ENCODE measurements at places on chromosomes 12 and 14.
A peak's percentile ranks its signal among the peaks of the same experiment; 100 is the strongest.

DNA sequence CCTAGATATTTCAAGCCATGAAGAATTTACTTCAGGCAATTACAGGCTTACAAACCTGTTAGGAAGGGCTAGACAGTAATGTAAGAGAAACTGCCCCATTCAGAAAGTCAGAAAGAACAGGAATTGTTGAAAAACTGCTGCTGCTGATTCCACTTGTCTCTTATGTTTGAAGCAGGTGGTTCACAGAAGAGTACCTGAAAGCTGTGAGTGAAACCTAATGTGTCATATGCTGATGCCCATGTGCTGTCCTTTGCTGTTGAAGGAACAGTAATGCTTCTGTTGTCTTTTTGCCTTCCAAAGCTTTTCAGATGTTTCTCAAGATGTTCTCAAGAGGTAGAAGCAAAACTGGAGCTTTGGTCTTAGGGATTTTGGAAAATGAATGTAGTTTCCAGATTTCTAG is 39.0 kb downstream of the MNAT1 start:
- no peak for DNase-seq

DNA sequence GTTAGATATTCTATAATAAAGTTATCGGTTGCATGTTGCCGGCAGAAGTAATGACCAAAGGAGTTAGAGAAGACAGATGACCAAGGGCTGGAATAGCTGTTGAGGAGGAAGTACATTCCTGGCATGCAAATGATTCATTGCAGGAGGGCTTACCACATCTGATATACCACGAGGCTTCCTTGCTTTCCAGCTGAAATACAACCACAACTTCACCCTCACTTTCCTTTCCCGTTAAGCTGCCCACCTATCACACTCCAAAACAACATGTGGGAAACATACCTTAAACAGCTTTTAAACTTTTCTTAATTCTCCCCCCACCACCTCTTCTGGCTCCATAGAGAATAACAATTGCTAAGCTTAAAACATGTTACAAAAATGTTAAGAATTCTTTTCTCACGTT is 594.1 kb downstream of the NRXN3 start:
- no peak for DNase-seq

DNA sequence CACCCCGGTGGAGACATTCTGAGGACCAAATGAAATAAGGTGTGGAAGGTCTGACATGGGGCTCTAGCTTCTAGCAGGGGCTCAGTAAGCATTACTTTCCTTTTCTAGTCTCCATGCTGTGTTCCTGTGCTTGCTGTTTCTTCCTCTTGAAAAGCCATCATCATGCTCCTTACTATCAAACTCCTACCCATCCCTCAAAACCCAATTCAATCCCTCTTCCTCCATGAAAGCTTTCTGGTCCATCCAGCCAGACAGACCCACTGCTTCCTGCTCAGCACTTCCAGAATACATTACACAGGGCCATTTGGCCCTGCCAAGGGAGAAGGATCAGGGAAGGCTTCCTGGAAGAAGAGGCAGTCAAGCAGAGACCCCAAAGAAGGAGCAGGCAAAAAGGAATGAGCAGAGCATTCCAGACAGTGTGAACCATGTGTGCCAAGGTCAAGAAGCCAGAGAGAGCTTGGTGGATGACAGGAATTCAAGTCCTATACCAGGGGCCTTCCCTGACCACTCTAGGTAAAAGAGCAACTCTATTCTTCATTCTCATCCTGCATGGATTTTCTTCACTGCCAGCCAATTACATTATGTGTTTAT is 59.5 kb downstream of the NUAK1 start:
- no peak for DNase-seq

DNA sequence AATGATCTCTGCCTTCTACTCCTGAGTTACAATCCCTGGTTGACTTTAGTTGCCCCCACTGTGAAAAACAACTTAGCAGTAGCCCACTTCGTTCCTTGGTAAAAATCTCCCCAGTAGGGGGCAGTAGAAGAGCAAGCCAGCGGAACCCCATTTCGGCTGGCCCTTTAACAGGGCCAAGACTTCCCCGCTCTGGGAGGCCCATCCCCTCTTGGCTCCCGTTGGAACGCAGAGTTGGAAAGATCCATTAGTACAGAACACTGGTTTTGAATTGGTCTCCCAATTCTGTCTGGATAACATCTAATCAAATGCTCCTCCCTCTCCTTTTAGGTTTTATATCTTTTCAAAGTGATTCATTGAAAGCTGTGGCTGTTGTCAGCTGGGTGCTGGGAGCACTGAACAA is 1133.3 kb downstream of the BCL11B start:
- peak; percentile 4 for DNase-seq

- no peak for DNase-seq
These were observed 61.1 kb downstream of the RPS6KA5 start for GRCh38 chr14:90999299-90999698.

DNA sequence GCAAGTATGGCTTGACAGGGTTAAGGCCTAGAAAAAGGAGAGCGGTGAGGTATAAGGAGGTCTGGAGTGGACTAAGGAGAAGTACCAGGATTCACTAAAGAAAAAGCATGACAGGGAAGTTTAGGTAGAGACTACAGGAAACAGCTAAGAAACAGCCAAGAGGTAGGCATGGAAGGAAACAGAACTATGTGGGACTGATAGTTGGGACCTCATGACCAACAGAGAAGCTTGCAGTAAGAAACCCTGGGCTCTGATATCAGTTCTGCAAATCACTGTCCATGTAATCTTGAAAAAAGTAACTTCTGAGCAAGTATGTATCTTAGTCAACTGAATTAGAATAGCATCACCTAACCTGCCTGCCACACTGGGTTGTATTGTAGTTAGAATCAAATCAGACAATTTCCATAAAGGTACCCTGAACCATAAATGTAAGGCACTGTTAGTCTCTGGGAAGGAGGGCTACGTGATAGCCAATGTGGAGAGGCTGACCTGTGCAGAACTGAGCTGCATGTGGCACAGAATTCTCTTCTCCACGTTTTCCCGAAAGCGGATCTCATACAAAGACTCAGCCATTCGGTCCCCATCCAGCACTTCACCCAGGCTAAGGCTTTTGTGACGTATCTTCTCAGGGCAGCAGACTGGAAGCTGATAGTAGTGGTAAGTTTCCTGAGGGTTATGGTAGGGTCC is 912 bp downstream of the TM9SF1 start:
- DNase-seq: no peak

DNA sequence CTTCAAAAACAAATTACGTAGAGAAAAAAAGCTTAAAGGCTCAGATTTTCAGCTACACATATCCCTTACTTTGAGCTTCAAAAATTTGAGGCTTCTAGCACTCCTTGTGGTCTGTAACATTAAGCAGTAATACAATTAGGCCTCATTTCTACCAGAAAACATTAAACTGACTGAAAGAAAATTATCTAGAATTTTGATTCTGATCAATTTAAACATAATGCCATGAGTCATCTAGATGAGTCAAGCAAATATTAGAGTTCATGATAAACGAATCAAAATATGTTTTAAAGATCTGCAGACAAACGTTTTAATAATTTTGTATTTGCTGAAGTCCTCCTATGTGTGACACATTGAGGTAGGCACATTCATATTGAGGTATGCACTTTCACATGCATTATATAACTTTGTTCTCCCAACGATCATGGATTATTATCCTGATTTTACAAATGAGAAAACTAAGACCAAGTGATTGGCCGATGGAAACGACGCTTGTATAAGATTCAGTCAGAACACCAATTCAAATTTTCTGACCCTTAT is 4.3 kb downstream of the OSBPL8 start:
- no peak for DNase-seq

- DNase-seq: no peak
These were observed 148.5 kb downstream of the VRK1 start for GRCh38 chr14:96945721-96946120.

DNA sequence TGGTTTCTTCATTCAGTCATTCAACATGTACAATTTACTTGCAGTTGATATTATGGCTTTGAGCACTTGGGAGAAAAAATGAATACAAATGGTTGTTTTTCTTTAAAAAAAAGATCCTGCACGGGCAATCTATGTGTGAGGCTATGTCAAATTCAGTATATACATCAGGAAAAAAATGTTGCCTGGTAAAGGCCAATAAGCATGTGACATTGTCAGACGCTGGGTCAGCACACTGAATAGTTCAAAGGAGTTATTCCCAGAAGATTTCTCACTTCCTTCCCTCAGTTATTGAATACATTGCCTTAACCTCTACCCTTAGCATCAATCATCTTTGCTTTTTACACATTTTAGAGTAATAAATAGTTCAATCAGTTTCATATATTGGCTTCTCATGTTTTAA is 319.2 kb downstream of the NUAK1 start:
- DNase-seq: no peak

GRCh38 chr12:69329669-69330428 is 18.3 kb upstream of the LYZ start:
- DNase-seq: no peak

GRCh38 chr12:26164118-26164517 is 31.3 kb upstream of the SSPN start:
- DNase-seq: no peak

DNA sequence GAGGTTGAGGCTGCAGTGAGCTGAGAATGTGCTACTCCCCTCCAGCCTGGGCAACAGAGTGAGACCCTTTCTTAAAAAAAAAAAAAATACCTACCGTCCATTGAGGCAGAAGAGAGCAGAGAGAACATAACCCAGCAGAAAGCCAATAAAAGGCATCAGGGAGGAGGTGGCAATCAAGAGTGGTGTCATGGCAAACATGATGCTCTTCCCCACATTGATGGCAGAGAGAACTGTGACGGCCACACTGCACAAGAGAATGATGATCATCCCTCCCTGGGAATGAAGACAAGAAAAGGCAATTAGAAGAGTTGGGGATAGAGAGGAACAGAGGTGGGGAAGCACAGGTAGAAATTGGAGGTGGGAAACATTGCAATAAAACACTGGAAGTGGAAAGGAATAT is 12.1 kb downstream of the SRSF5 start:
- DNase-seq: no peak

- DNase-seq: no peak
These were observed 84.6 kb downstream of the ARL6IP4 start for GRCh38 chr12:123064885-123065619.

- DNase-seq: no peak
These were observed 215.7 kb downstream of the CPNE8 start for GRCh38 chr12:38689704-38690103.

DNA sequence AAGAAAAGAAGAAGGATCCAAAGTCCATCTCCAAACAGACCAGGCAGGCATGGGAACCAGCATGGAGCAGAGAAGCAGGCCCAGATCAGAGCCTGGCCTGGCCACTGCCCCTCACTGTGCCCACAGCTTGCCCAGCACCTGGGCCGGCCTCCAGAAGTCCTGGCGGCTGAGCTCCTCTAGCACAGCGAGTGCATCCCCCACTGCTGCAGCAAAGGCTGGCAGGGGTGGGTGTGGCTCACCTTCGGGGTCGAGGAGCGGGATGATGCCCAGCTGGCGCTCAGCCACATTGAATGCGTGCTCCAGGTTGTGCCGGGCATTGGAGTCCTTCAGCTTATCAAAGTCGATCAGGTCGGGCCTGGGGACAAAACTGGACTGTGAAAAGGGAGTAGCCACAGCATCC is 78.7 kb downstream of the SPTB start:
- no peak for DNase-seq

- no peak for DNase-seq
These were observed 266.9 kb downstream of the RASSF9 start for GRCh38 chr12:85569261-85569660.

DNA sequence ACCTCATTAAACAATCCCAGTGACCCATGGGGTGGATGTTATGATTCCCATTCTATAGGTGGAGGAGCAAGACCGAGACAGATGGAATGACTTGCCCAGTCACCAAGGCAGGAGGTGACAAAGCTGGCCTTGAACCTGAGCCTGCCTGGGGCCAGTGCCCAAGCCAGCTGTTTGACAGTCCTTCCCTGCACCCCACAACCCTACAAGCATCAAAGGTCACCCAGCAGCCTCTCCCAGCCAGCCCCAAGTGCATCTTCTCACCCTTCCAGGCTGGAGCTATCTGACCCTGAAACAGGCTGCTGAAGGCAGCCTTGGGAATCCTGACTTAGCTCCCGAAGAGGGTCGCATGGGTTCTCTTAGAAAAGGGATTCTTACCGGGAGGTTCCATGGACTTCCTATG is 20.3 kb downstream of the MMAB start:
- no peak for DNase-seq

- DNase-seq: peak; percentile 54
These were observed at the start of gene OAS1 for GRCh38 chr12:112906712-112907414. Gene OAS1, plus strand, starts transcription at chr12:112906962. Its CDS starts 78 bp downstream, at chr12:112907040.

DNA sequence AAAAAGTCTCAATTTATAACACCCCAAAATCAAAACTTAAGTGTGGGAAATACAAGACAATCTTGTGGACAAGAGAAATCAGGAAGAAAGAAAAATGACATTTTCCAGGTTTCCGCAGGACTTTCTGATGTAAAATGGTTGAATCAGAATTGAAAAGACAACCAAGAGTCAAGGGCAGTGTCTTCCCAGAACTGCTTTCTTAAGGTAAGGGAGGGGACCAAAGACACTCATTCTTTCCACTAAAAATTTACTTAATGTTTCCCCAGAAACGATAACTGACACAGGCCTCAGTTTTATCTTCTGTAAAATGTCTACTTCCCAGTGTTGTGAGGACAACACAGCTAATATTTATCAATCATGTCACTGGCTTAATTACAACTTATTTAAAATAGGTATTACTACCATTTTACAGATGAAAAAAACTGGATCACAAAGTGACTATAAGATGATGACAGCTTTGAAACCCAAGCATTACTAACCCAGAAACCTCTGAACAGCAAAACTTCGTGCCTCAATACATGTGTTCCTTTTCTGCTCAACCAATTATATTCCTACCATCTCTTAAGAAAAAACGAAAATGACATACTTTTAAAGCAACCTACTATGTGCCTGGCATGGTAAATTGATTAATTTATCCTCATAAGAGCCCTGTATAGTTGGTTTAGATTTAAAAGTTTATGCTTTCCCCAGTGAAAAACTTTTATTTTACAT is 4.6 kb downstream of the SINHCAF start:
- no peak for DNase-seq

Measured in NCI-H446 treated with DMSO at 0.1 percent for 48 hours (cell line).